ENCODE measurements at places on chromosomes 11 and 22. TPM values are rescaled to one million over a fixed set of nuclear protein-coding genes. Genes with fewer than 3 reads are reported as not detected.

Gene PLXNB2
- 123 TPM for polyA plus RNA-seq

Gene OR52E8
- not detected for polyA plus RNA-seq

Gene PYGM
- polyA plus RNA-seq: not detected

Gene OR51B4
- polyA plus RNA-seq: not detected

Gene HBE1
- not detected for polyA plus RNA-seq

GRCh38 chr11:68912254-68912653, 8.6 kb downstream of the IGHMBP2 start:
- peak; percentile 38 for DNase-seq

- no peak for DNase-seq
These were observed 11.7 kb downstream of the GDPD4 start for GRCh38 chr11:77289737-77290136.

DNA sequence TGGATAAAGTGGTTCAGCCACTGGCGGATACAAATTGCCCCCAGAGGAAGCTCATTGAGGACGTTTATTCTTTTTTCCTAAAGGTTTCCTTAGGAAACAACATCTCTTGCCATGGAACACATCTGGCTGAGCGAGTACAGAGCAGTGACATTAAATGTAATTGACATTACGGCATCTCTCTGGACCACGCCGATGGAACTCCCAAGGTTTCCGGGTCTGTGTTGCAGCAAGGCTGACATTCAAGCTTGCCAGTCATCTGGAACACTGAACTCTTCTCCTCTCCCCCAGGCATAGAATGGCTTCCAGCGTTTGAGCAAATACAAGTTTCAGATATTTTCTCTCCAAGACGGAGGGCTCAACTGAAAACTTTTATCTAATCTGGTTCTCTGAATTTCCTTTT, 42.1 kb downstream of the CLMP start:
- DNase-seq: no peak

GRCh38 chr22:42282943-42283277, 12.5 kb upstream of the TCF20 start:
- DNase-seq: peak; percentile 15

- no peak for DNase-seq
These were observed 30.4 kb downstream of the SEZ6L start for GRCh38 chr22:26199665-26200064.

DNA sequence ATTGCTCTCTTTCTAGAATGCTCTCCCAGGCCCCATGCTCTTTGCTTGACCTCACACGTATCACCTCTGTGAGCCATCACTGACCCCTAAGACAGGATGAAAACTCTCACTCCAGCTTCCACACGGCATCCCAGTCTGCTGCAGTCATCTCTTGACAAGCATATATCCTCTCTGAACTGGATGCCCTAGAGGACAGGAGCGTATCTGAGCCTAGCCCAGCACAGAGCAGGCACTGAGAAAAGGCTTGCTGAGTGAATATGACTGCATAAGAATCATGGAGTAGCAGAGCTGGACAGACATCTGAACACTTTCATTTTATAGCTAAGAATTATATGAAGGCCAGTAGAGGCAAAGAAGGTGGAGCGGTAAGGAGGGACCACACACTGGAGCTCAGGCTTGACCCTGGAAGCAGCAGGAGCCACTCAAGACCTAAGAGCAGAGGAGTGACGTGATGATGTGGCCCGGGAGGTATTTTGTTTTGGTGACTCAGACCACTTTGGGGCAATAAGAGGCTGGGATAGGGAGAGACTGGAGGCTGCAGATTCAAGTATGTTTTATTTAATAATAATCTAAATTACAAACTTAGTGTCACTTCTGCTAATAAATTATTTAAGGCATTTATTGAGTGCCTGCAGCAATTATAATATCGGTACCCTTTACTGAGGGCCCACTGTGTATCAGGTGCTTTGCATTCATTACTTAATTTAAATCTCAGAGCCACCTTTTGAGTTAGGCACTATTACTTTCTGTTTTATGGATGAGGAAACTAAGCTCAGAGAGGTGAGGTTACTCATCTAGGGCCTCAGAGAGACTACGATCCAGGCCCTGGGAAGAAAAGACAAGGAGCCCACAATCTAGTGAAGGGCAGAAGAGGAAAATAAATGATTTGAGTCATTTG, 42.6 kb downstream of the MAP6 start:
- DNase-seq: peak; percentile 90

GRCh38 chr11:114017723-114018122, 41.8 kb upstream of the ZBTB16 start:
- peak; percentile 48 for DNase-seq

GRCh38 chr11:123303924-123304323, 108.9 kb upstream of the CLMP start:
- no peak for DNase-seq
